ENCODE measurements at places on chromosomes 16 and 17.

DNA sequence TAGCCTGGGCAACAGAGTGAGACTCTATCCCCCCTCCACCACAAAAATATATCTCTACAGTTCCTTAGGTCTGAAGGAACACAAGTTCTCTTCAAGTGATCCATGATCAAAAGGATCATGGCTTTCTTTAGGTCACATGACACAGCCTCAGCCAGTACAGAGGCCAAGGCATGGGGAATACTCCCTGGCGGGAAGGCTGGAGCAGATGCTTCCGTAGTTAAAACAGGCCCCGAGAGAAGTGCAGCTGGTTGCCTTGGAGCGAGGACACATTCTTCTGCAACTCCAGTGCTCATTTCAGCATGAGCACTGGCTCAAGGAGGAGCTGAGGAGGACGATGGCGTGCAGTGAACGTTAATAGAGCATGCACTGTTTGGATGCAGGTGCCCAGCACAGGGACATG is 13.5 kb downstream of the CDIP1 start:
- DNase-seq, result no peak

DNA sequence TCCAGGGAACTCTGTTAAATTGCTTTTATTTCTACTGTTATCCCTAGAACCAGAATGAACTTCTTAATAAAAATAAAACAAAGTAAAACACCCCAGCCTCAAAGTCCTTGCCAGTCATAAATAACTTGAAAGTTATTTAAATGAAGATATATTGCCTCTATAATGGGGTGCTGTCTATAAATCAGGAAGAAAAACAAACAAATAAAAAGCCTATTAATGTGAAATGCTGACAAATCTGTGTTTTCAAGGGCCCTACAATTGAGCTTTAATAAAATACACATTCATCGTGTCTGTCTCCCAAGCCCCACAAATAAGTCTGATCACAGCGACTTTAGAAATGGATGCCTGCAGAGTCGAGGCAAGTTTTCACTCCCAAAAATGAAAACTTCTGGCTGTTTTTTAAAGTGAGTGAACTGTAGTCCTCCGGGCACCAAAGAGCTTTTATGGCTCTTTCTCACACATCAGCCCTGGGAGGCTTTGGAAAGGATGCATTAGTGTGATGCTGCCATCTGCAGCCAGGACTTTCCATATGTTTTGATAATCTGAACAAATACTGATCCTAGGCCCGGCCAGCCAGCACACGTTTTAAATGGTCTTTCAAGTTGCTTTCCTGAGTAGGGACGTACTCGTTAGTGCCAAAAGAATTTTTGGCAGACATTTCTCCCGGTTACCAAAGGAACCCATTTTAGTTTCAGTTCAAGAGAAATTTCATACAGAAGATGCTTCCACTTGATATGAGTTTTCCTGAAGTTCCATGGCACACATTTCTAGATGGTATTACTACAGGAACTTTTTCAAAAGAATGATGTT is 16.3 kb downstream of the NACA2 start:
- no peak for DNase-seq

DNA sequence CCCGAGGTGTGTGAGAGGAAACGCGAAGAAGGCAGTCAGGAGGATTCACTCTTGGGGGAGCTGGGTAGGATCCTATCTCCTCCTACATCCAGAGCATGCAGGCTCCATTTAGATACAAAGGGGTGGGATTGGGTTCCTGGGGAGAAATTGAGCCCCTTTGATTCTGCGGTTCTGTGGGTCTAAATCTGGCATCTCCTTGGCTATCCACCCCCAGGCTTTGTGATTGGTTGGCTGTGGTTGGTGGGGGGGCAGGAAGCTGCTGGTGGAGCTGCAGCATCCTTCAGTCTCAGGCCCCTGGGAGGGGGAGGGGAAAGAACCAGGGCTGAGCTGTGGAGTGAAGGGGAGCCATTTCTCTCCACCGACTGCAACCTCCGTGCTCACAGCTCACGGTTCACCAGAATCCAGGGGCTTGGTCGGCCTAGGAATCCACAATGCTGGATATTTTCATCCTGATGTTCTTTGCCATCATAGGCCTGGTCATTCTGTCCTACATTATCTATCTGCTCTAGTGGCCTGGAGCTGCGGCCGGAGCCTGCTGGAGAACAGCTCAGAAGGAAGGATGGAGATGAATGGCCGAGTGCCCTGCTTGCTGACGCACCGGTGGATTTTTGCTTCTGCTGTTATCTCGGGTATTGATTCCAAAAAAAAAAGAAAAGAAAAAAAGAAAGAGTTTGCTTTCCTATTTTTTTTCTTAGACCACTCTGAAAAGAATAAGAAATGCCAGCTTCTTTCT is at the start of gene LASP1NB:
TSS of gene LASP1NB (plus strand) at position 352 of the 733 bp plus-strand sequence.
- no peak for DNase-seq

DNA sequence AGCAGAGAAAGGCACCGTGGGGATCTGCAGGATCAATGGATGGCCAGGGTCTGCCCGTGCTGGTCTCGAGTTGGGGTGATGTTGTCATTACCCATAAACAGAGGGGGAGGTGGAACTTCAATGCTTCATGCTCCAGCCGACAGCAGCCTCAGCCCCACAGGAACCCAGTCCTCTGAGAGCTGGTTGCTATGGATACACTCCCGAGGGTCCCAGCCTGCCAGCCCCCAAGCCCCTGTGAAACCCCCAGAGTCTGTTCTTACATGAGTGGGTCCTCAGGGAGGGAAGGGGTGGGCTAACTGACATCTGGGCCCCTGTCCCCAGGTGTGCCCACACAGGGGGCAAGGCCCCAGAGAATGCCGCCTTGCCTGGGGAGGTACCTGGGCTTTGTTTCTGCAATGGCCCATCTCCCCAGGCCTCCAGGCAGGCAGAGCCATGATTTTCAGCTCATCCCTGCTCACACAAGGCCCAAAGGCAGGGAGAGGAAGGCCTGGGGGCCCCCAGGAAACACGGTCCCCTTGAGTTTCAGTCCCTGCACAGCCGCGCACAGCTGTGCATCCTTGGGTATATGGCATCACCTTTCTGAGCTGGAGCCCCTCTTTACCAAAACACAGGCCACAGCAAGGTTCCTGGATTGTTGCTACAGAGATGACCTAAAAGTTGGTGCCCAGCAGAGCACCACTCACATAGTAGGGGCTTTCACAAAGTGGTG is 223.7 kb downstream of the ZNF423 start:
- DNase-seq, result no peak

GRCh38 chr17:3754458-3755334 is 31.0 kb downstream of the HASPIN start:
- DNase-seq, result peak; percentile 42

DNA sequence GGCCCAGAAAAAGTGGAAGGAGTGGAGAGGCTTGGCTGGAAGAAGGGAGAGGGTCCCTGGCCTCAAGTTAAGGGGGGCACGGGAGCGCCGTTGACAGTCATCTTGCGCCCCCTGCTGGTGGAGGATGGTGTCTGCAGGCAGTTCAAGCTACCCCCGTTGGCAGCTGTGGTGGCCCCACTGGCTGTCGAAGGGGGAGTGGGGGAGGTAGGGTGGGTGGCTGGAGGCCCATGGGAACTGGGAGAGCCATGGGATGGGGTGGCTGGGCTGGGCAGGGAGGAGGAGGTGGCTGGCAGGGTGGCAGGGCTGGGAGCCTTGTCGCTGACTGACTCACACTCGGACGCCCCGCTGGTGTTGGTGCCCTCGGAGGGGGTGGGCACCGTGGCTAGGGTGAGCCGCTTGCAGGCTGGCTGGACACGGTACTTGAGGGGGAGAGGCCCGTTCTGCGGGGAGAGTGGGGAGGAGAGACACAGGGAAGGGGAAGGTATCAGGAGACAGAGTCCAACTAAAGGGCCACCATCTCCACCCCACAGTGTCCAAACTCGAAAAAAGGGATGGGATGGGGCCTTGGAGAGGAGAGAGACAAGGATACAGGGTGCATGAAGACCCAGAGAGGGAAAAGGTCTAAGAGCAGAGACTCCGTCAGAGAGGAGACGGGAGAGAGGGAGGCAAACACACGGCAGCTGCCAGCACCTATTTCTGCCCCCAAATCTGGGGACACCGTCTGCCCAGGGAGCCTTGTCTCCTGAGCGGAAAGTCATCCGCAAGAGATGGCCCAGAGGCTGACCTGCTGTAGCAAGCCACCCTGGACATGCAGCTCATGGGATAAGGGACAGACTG is 5.2 kb downstream of the CISD3 start:
- DNase-seq, result peak; percentile 46

- peak; percentile 39 for DNase-seq
Measured at GRCh38 chr17:4329838-4330237, 36.6 kb downstream of the UBE2G1 start.

- no peak for DNase-seq
Measured at GRCh38 chr16:89549007-89549700, 11.3 kb upstream of the RPL13 start.

- no peak for DNase-seq
Measured at GRCh38 chr17:79651761-79652160, 40.9 kb upstream of the RBFOX3 start.

DNA sequence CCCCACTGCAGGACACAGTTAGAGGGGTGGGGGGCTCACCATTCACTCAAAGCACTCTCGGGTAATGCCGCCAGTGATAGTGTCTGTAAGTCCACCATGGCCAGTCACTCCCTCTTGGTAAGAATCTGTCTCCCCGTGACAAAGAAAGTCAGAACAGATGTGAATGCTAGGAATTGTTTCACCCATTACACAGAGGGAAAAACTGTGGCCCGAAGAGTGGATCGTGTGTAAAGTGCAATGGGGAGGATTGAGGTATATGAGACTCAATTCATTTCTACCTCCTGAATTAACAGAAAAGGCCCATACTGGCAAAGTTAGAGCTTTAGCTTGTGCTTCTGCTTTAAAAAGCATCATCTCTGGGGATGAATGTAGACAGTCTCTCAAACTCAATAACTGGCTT is 17.5 kb upstream of the SLC6A2 start:
- DNase-seq, result no peak

DNA sequence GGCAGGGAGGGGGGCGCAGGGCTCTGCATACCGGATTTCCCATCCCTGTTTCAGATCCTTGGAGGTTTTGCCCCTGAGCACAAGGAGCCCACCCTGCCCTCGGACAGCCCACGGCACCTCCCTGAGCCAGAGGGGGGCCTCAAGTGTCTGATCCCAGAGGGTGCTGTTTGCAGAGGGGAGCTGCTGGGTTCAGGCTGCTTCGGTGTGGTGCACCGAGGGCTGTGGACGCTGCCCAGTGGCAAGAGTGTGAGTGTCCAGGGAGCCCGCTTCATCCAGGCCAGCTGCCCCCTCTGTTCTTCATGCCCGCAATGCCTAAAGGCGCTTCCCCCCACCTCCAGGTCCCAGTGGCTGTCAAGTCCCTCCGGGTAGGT is 2.5 kb downstream of the TNK1 start:
- DNase-seq, result no peak

DNA sequence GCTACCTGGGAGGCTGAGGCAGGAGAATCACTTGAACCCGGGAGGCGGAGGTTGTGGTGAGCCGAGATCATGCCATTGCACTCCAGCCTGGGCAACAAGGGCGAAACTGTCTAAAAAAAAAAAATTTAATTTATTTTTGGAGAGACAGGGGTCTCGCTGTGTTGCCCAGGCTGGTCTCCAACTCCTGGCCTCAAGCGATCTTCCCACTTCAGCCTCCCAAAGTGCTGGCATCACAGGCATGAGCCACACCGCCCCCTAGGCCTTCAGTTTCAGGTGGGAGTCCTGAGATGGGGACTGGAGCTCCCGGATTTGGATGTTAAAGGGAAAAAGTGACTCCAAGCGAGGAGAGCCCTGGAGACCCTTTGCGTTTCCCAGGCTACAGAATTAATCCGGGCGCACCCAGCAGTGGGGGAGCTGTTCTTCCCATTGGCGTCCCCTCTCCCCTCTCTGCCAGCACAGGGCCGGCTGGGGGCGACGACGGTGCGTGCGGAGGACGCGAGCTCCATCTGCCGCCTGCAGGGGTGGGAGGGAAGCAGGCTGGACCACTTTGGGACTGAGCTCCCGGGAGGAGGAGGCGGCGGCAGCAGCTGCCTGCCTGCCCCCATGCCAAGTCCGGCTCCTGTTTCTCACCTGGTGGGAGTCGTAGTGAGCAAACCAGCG is 49.3 kb upstream of the USP7 start:
- DNase-seq, result peak; percentile 18

DNA sequence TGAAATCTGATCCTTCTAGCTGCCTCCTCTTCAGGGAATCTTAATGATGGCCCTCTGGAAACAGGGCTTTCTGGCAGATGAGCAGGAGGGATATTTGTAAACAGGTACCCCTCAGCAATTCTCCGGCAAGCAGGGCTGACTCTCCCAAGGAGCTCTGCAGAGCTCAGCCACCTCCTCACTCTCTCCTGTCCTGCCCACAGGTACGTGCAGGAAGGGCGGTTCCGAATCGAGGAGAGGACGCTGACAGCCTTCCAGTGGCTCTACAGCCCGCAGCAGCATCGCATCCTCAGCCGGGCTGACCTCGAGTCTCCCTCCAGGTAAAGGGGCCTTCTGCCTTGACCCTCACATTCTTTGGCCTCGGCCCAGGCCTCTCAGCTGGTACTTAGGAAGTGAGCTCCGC is 20.7 kb upstream of the CCDC92B start:
- DNase-seq, result no peak

DNA sequence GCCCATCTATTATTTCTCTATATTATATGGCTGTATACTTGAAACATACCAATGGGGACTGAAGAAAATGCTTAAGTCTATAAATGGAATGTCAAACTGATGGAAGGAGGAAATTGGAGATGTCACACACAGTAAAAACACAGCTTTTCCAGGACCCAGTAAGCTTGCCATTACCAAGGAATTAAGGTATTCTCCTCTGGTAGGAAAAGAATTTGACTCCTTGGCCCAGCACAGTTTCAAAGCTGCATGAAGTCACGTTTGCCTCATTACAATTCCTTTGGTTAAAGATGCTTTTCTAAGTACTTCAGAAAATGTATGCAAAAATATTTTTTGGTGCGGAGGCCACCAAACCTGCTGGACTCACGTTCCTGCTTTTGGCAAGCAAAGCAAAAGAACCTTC is 48.5 kb downstream of the CDH13 start:
- no peak for DNase-seq

DNA sequence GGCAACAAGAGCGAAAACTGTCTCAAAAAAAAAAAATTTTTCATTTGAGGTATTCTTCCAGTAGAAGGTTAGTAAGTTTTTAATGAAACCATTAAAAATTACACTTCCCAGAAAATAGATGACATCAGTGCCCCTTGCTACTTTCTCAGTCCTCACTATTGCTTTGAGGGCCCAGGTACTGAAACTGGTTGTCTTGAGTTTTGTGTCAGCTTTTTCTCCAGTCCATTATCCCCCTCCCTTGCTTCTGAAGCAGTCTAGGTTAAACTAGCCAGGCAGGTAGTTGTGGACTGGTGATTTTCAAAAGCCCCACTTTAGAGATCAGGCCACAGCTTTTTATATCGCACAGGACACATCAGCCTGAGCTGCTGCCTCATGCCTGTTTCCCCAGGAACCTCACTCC is 10.9 kb downstream of the SMCR8 start:
- no peak for DNase-seq
